A549 treated with RU486 at 1 μM for 4 hours (cell line): ENCODE measurements at places on chromosomes 7 and 10. TPM values are rescaled to one million over a fixed set of nuclear protein-coding genes. Genes with fewer than 3 reads are reported as not detected.

NPC1L1 gene
- 0.05 to 0.14 TPM (median 0.06 TPM) in 5 replicates for total RNA-seq

ZNF518A gene
- 3.0 to 8.1 TPM (median 7.2 TPM) in 5 replicates for total RNA-seq

FXYD4 gene
- total RNA-seq, result not detected in 5 replicates

C1QL3 gene
- total RNA-seq, result not detected in 5 replicates

PLEKHS1 gene
- 0.03 to 0.14 TPM (median 0.07 TPM) in 3 of 5 replicates, not detected in the others for total RNA-seq

LIPA gene
- total RNA-seq, result 36.2 to 54.7 TPM (median 47.8 TPM) in 5 replicates

PAOX gene
- total RNA-seq, result 1.5 to 2.2 TPM (median 1.8 TPM) in 5 replicates

PNLIPRP2 gene
- 0.10 to 0.32 TPM in 2 of 5 replicates, not detected in the others for total RNA-seq

SEMA4G gene
- 8.3 to 11.0 TPM (median 9.7 TPM) in 5 replicates for total RNA-seq
